ENCODE measurements at places on chromosomes 13 and 19.

DNA sequence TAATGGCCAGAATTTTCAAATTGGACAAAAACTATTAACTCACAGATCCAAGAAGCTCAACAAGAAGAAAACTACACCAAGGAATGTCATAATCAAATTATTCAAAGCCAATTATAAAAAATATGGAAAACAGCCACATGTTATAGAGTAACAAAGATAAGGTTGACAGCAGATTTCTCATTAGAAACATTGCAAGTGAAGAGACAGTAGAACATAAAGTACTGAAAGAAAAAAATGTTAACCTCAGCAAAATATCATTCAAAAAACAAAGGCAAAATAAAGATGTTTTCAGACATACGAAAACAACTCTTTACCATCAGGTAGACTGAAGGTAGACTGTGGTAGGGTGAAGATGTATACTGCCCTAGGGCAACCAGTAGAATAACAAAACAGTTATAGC, 83.4 kb downstream of the KCNRG start:
- DNase-seq, result no peak

DNA sequence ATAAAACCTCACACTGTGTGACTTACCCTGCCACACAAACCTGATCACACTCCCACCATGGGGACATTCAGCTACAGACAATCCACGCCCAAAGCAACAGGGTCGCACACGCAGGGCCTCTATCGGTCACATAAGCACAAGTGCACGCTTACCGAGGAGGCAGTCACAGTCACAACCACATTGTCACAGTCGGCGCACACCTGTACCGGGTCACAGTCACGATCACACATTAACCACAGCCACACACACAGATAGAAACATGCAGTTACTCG, 579 bp downstream of the ZNF566 start:
- peak; percentile 69 for DNase-seq

- DNase-seq, result no peak
Measured at GRCh38 chr19:48480558-48481500, 11.7 kb downstream of the CYTH2 start.

DNA sequence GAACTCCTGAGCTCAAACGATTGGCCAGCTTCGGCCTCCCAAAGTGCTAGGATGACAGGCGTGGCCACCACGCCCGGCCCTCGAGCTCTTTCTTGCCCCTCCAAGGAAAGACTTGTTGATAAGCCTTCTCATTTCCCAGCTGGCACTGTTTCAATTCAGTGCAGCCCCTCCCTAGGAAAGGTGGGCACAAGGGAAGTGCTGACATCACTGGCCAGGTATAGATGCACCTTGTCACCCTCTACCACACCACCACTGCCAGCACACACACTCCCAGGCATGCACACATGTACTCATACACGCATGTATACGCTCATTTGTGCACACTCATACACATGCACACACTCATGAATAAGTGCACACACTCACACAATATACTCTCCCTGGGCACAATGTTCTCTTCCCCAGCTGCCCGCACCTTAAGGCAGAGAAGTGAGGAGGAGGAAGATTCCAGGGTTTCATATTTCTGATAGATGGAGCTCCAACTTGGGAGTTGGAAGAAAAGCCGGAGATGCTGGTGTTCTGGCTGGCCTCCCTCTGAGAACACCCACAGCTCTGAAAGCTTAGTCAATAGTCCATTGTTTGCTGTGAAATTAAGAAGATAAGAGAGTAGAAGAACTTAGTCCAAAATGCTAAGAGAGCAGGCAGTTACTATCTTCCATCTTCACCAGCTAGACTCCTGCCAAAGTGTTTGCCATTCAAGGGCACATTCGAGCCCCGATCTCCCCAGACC, 196.7 kb downstream of the FOXO1 start:
- no peak for DNase-seq

DNA sequence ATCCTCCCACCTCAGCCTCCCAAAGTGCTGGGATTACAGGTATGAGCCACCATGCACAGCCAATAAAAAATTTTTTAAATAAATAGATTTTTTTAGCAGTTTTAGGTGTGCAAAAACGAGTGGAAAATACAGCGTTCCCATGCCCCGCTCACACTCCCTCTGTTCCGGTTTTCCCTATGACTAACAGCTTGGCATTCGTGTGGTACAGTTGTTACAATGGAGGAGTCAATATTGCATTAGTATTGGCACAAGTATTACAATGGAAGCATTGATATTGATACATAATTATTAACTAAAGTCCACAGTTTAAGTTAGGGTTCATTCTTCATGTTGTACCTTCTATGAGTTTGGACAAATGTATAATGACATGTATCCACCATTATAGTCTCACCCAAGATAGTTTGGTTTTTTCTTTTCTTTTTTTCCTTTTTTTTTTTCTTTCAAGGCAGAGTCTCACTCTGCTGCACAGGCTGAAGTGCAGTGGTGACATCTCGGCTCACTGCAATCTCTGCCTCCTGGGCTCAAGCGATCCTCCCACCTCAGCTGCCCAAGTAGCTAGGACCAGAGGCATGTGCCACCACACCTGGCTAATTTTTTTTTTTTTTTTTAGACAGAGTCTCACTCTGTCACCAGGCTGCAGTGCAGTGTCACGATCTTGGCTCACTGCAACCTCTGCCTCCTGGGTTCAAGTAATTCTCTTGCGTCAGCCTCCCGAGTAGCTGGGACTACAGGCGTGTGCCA, 15.4 kb upstream of the RAB20 start:
- no peak for DNase-seq

GRCh38 chr19:12628040-12629022, 17.6 kb downstream of the ZNF791 start:
- DNase-seq, result no peak

GRCh38 chr19:32154418-32154817, 191.0 kb upstream of the ZNF507 start:
- no peak for DNase-seq

GRCh38 chr19:37738371-37738770, 18.8 kb upstream of the ZNF607 start:
- no peak for DNase-seq

GRCh38 chr13:76828316-76828741, 57.9 kb downstream of the KCTD12 start:
- no peak for DNase-seq

GRCh38 chr19:48170817-48171347, 402 bp downstream of the ZSWIM9 start:
- no peak for DNase-seq

DNA sequence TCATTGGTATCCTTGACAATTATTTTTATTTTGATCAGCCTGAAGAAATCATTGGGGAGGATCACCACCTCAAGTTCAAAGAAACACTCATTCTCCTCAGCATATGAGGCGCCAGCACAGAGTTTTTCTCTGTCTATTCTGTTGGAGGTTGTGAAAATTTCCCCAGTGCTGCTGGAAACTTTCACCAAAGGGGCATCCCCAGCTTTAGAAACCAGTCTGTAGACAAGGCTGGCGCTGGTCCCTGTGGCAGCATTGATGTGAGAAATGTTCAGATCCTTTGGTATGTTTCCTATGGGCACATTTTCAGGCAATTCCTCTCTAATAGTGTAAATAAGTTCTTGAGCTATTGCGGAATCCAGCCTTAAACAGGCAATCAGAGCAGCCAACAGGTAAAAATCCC, 2.1 kb downstream of the PCDH9 start:
- no peak for DNase-seq

- no peak for DNase-seq
Measured at GRCh38 chr19:8393871-8394250, 3.7 kb downstream of the RAB11B start.
